ENCODE measurements at places on chromosomes 5 and 9.

DNA sequence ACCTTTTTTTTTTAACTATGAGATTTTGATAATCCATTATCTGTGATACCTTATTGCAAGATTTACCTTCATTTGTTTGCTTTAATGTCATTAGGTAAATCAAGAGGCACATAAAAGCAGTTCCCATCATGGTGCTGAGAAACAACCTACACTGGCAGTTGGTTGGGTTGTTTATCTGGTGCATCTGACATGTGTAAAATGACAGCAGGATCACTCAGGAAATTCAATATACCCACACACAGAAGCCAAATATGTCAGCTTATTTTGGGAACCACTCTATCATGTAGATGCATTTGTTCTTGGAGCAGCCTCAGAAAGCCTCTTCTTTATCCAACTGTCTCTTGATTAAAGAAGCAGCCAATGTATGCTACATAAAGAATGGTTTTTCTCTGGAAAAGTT, 7.8 kb upstream of the CCDC192 start:
- no peak for DNase-seq

- DNase-seq: no peak
Observed at GRCh38 chr9:107571148-107571547, 81.6 kb upstream of the KLF4 start.

DNA sequence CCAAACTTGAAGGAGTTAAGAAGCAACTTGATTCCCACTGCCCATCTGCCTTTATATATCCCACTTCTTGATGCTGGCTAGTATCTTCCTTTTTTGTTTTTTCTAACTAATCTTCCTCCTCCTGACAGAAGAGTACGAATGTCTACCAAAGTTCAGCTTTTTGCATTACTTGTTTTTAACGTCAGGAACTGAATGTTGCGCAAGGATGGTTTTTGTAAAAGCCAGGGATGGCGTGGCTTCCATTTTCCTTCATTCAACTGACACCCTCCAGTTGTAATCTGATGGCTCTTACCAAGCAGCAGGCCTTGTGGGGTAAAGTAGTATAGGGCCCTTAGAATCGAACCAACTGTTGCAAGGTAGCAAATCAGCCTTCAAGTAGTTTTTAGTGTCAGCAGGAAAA, 70.8 kb upstream of the GPR151 start:
- DNase-seq: no peak

- DNase-seq: no peak
Observed at GRCh38 chr5:39420482-39421145, 4.2 kb downstream of the DAB2 start.

- DNase-seq: no peak
Observed at GRCh38 chr9:32177396-32177795, 207.0 kb upstream of the ACO1 start.

DNA sequence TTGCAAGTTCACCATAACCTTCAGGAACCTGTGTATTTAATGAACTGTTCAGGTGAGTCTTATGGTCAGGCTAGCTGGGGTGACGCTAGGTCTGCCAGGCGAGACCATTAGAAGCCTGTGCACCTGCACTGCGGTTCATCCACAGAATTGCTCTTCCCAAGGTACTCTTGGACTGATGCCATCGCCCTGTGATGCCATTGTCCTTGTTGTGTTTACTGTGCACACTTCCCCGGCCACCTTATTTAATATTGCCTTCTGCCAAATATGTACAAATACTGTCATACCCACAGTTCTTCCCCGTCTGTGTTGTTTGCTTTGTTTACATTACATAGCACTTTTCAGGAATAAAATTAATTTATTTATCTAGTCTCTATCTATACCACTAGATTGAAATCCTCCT, 66.3 kb downstream of the RCL1 start:
- no peak for DNase-seq

GRCh38 chr5:98349251-98349989, 424.0 kb upstream of the RGMB start:
- DNase-seq: no peak

DNA sequence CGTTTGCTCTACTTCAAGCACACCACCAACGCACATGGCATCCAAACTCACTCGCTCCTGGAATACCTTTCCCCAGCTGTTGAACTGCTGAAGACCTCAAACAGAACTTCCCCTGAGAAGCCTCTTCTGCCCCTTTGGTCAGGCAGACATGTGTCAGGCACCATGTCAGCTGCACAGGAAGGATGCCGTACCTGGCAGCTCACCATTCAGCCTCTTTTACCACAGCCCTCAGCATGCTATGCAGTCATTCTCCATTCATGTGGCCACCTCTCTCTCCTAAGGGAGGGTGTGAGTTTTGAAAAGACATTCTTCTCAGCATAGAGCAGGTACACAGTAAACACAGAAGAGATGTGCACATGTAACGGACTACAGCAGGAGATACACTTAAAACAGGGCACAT, 14.2 kb downstream of the IL4 start:
- DNase-seq: no peak

DNA sequence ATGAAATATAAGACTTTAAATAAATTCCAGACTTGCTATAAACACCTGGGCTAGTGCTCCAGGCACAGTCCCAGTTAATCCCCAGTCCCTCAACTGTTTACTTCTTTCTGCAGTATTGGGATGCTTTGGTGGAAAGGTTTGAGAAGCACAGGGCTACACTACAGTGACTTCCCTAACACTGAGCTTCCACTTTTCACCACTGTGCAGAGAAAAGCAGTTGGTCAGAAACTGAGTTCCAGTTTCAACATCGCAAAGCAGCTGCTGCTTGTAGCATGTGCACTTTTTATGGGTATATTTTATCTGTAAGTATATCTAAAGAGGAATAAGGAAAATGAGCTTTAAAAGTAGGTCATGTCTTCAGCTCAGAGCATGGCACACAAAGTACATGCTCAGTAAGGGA, 339.7 kb downstream of the NTRK2 start:
- DNase-seq: no peak

GRCh38 chr5:7592910-7593309, 197.0 kb downstream of the ADCY2 start:
- DNase-seq: no peak

GRCh38 chr9:5559659-5560058, 49.3 kb downstream of the PDCD1LG2 start:
- no peak for DNase-seq

DNA sequence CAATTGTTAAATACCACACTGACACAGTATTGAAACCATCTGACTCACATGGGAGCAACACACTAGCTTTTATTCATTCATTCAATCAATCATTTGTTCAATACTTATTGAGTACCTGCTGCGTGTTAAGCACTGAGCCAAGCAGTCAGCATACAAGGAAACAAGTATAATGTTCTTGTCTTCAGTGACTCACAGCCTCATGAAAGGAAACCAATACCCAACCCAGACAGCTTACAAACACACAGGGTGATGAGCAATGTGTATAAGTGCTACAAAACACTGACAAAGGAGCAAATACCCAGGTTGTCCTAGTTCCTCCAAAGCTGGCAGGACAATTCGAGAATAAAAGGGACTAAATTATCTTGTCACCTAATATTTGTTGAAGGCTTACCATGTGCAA, 67.6 kb upstream of the RASEF start:
- no peak for DNase-seq

DNA sequence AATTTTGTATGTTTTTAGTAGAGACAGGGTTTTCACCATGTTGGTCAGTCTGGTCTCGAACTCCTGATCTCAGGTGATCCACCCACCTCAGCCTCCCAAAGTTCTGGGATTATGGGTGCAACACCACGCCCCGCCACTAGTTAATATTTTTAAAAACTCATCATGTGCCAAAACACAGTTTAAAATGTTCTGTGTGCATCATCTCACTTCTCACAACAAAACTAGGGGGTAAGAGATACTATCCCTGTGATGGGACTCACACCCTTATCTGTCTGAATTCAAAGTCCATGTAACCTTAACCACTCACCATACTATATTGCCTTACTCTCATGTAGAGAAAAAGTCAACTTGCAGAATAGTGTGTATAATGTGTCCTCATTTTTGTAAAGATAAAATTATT, 2.6 kb downstream of the PKD2L2 start:
- no peak for DNase-seq

All from activated CD8-positive, alpha-beta memory T cell treated with anti-CD3 and anti-CD28 coated beads for 1 hour (primary cell).